ENCODE measurements at places on chromosomes 12 and 14.
A peak's percentile ranks its signal among the peaks of the same experiment; 100 is the strongest.

DNA sequence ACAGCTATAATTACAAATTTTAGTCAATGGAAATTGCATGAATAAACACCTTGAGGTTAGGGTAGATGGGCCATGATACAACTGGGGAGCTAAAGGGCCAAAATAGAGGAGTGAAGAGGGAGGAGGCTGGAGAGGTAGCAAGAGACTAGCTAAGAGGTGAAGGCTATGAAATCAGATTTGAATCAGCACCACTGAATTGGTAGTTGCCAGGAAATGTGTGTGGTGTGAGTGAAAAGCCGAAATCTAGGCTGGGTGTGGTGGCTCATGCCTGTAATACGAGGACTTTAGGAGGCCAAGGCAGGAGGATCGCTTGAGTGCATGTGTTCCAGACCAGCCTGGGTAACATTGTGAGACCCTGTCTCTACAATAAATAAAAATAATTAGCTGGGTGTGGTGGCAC, 22.7 kb downstream of the YY1 start:
- H3K4me1 ChIP-seq = peaks cover 8% of the 10 kb centered on the region
- no peak overlapping the region for H3K27ac ChIP-seq
- peaks cover 28% of the 10 kb centered on the region for H3K36me3 ChIP-seq
- no peaks in the 10 kb centered on the region for H3K27me3 ChIP-seq

DNA sequence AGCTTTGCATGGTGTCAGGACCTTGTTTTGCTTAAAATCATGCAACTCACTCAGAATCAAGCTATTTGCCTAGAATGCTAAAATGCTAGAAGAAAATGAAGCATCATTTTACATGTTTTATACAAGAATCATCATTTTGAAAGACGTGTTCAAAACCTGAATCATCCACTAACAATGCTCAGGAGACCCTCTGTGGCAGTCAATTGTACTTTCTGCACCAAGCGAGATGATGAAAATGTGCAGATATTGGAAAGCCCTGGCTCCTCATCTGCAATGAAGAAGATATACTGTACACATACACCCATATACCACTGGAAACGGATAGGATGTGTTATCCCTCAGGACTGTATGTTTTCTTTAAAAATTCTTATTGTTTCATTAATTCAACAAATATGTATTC, 92.7 kb downstream of the DYRK2 start:
- no peak for DNase-seq
- no peaks in the 10 kb centered on the region for H3K27me3 ChIP-seq
- no peaks in the 10 kb centered on the region for H3K4me1 ChIP-seq
- no peaks in the 10 kb centered on the region for H3K36me3 ChIP-seq

DNA sequence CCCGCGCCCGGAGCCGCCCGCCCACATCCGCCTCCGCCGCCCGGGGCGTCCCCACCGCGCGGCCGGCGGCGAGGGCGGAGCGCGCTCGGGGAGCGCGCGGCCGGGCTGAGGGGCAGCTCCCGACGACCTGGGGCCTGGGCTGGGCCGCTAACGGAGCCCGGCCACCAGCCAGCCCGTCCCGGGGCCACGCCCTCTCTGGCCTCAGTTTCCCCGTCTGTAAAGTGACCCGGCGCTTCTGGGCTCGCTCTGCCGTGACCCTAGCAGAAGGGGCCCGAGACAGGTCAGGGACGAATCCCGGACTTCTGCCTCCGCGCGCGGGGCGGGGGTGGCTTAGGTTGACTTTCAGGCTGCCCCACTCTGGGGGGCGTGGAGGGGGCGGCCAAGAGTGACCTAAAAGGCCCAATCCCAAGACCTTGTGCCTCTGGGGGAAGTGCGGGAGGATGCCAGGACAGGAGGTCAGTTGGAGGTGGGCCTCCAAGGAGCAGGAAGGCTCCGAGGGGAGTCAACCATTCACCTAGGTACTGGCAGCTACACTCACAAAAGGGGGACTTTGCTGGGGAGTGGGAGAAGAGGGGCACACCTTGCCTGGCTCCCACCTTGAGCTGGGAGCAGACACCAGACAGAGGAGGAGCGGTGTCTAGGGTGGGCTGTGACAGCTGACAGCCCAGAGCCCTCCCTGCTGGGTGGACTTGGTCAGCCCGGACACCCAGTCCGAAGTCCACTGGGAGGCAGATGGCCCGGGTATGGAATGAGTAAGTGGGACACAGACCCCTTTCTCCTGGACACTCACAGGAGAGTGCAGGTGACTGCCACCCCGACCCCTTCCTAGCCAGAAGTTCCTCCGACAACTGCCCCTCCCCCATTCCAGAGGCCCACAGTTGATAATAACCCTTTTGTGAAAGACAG, 486 bp upstream of the AKT1 start:
- H3K4me1 ChIP-seq = peaks cover 6% of the 10 kb centered on the region
- H3K27me3 ChIP-seq = no peaks in the 10 kb centered on the region
- peak; percentile 61 for DNase-seq
- H3K4me3 ChIP-seq = peak overlapping the region; percentile 52

GRCh38 chr14:104422837-104423681, 156.5 kb upstream of the C14orf180 start:
- H3K27me3 ChIP-seq = peaks cover 26% of the 10 kb centered on the region
- H3K27ac ChIP-seq = no peak overlapping the region
- no peak for DNase-seq

DNA sequence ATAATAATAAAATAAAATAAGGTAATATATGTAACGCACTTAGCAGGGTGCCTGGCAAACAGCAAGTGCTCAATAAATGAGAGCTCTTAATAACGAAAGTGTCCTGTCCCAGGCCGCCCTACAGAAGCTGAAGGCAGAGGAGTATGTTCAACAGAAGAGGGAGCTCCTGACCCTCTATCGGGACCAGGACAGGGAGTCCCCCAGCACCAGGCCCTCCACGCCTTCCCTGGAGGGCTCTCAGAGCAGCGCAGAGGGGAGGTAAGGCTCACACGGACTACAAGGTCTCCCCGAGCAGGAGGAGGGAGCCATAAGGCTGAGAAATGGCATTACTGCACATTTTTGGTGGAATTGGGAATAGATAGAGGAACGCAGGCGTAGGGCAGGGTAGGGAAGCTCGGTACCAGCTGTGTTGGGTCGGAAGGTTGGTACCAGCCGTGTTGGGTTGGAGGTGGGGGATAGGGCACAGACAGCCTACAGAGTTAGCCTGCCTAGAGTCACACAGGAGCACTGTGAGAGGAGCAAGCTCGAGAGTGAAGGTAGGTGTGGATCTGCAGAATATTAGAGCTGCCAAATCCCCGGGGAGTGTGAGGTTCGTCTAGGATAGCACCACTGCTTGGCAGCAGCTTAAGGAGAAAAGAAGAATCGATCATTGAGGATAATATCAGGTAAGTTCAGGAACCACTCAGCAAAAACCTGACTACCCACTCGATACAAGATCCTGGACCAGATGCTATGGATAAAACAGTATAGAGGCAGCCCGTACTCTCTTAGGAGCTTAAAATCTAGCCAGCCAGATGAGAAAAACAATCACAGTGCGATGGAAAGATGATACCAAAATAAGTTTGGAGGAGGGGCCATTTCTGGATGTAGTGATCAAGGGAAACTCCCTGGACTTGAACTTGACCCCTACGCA, 15.3 kb downstream of the TNFRSF1A start:
- no peak overlapping the region for H3K27ac ChIP-seq
- H3K36me3 ChIP-seq = peaks cover 45% of the 10 kb centered on the region
- H3K27me3 ChIP-seq = no peaks in the 10 kb centered on the region
- peaks cover 11% of the 10 kb centered on the region for H3K4me1 ChIP-seq

- H3K27me3 ChIP-seq = peaks cover 40% of the 10 kb centered on the region
- no peak overlapping the region for H3K4me3 ChIP-seq
- no peak for DNase-seq
Observed at GRCh38 chr14:67529947-67530935, 2.8 kb upstream of the PLEKHH1 start.

GRCh38 chr14:61077951-61078720, 97.1 kb downstream of the SLC38A6 start:
- no peak overlapping the region for H3K27ac ChIP-seq
- no peaks in the 10 kb centered on the region for H3K27me3 ChIP-seq
- no peaks in the 10 kb centered on the region for H3K36me3 ChIP-seq
- no peaks in the 10 kb centered on the region for H3K4me1 ChIP-seq
- no peak for DNase-seq

- H3K27ac ChIP-seq = peak overlapping the region; percentile 93
- DNase-seq = no peak
- H3K27me3 ChIP-seq = no peaks in the 10 kb centered on the region
- no peak overlapping the region for H3K4me3 ChIP-seq
Observed at GRCh38 chr12:122896662-122897061, 738 bp upstream of the VPS37B start.

GRCh38 chr12:132423820-132424645, 65.9 kb upstream of the FBRSL1 start:
- H3K27me3 ChIP-seq = no peaks in the 10 kb centered on the region
- no peak overlapping the region for H3K27ac ChIP-seq
- peak overlapping the region; percentile 5 for H3K4me3 ChIP-seq
- no peak for DNase-seq
- no peaks in the 10 kb centered on the region for H3K36me3 ChIP-seq

- DNase-seq = no peak
- H3K36me3 ChIP-seq = peaks cover 5% of the 10 kb centered on the region
- H3K4me3 ChIP-seq = no peak overlapping the region
- no peak overlapping the region for H3K27ac ChIP-seq
Observed at GRCh38 chr14:89294060-89294459, 123.0 kb downstream of the FOXN3 start.

- no peaks in the 10 kb centered on the region for H3K36me3 ChIP-seq
- H3K4me3 ChIP-seq = no peak overlapping the region
- H3K4me1 ChIP-seq = peaks cover 25% of the 10 kb centered on the region
- H3K27me3 ChIP-seq = no peaks in the 10 kb centered on the region
Observed at GRCh38 chr12:9619411-9620179, 11.9 kb upstream of the KLRB1 start.

- no peaks in the 10 kb centered on the region for H3K27me3 ChIP-seq
- no peak for DNase-seq
- H3K27ac ChIP-seq = no peak overlapping the region
Observed at GRCh38 chr12:39581592-39581991, 38.0 kb downstream of the ABCD2 start.

DNA sequence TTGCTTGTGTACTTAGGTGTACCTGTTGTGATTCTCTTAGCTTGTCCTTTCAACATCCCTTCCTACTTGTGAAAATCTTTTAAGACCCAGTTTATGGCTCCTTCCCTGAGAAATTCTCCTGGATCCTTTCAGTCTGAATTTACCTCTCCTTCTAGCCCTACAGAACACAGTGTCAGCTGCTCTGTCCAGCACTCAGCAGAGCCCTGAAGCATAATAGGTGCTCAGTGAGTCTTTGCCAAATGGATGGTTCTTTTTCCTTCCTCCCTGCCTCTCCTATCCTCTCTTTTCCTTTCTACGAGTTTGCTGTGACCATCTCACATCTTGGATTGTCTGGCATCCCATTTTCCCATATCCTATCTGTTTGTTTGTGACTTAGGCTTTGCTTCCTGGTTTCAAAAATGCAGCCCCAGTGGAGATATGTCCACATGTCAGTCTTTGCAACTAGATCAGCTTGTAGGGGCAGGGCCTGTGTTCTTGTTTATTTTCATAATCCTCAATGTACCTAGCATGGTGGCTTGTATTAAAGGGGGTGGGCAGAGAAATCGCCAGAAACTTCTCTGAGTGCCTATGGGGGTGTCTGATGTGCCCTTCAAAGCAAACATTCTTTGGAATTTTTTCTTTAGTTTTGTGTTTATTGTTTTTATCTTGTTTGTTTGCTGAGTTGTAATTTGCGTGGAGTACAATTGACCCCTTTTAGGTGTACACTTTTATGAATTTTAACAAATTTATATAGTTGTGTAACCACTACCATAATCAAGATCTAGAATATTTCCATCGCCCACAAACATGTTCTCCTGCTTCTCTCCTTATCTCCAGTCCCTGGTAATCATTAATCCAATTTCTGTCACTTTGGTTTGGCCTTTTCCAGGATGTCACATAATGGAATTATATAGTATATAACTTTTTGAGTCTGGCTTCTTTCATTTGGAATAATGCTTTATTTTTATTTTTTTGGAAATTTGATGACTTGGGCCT, 62.8 kb downstream of the SMOC1 start:
- no peak for DNase-seq
- H3K4me3 ChIP-seq = no peak overlapping the region
- no peak overlapping the region for H3K27ac ChIP-seq
- H3K36me3 ChIP-seq = no peaks in the 10 kb centered on the region
- H3K4me1 ChIP-seq = no peaks in the 10 kb centered on the region

DNA sequence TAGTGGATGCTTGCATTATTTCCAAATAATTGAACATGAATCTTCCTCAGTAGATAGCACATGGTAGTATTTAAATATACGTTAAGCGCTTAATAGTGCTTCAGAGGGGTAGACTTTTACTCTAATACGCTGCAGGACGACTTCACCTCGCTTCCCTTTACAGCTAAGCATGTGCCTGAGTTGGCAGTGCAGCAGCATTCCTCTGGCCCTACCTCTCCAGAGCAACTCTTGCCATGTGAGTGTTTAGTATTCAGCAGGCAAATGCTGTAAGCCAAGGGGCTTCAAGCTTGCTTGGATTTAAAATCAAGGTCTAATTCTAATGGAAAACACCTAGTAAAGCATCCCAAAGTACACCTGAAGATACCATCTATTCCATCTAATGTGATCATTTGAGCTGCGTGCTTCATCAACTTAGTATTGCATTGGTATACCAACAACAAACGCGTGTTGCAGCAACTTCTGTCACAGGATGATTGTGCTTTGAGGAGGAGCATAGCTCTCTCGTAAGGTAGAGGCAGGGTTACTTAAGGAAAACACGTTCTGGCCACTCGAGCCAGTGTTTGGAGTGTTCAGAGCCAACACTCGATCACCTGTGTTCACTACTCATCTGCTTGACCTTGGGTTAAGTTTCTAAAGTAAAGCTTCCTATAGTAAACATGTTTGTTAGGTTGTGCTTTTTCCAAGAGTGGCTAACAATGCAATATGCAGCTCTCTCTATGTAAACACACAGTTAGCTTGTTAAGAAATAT, 60.6 kb downstream of the PIWIL1 start:
- no peak overlapping the region for H3K4me3 ChIP-seq
- H3K36me3 ChIP-seq = no peaks in the 10 kb centered on the region
- H3K27me3 ChIP-seq = no peaks in the 10 kb centered on the region

DNA sequence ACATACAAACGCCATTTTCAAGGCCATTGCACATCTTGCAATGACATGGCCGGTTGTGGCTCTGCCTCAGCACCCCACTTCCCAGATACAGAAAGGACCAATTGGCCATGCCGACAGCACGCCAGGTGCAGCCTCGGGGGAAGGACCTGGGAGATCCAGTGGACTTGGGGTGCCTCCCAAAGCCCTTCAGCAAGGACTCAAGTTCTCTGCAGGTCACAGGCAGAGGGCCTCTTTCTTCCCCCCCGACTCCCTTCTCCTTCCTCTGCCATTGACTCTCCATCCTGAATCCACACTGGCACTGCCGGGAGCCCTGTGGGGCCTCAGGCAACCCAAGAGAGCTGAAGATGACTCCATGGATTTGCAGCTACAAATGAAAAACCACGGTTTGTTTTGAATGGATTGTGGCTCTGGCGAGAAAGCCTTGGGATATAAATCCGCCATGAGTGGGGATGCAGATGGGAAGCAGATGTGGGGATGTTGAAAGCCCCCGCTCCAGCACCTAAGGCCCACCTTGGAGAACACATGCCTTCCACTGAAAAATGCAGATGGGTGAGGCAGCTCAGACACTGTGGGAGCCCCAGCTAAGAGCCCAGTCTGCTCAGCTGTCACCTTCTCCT, 35.1 kb upstream of the LTBP2 start:
- H3K27ac ChIP-seq = no peak overlapping the region
- H3K27me3 ChIP-seq = no peaks in the 10 kb centered on the region
- no peaks in the 10 kb centered on the region for H3K36me3 ChIP-seq
- no peak for DNase-seq

All from T-cell (primary cell).